HTR-8/SVneo (cell line): ENCODE measurements at places on chromosomes 2 and 18.

- DNase-seq, result peak; percentile 32
These were observed 1.7 kb downstream of the RNU4ATAC start for GRCh38 chr2:121532347-121532766.

DNA sequence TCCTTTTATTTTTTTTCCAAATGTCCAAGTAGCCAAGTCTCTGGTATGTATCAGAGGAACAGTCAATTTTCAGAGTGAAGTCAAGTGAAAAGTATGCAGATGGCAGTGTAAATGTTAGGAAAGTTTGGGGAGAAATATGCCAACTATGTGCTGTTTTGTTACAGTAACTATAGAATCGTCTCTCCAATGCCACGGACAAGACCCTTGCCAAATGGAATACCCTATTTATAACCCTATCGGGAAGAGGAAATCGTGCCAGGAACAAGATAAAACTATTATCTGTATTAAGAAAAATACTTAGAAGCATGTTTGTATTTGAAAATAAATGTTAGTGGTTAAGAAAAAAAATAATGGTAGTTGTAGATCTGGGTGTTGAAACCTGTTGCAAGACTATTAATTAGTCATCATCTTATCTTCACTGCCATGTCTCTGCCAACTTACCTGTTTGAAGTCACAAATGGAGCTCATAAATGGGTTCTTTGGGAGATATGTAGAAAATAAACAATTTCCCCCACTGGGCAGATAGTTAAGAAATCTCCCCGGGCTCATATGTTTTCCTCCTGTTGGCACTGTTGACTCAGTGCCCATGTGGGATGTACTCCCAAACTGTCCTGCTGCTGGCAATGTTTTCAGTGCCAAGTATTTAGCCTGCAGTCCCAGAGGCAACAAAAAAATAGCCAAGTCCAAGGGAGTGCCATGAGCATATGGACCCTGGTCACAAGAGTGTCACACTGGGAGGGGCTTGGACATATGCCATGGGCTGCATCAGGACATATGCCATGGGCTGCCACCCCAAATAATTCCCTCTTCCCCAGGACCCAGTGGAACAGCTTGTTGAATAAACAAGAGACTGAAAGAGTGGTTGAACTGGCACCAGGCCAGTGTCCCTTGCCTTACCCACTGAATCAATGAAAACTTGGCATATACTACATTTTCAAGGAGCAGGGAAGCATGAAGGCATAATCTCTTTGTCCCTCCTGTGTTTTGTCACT is 366.9 kb downstream of the OSR1 start:
- no peak for DNase-seq

- no peak for DNase-seq
These were observed 69.0 kb downstream of the BABAM2 start for GRCh38 chr2:27959496-27959895.

GRCh38 chr18:23967321-23968089 is 47.0 kb upstream of the TTC39C start:
- no peak for DNase-seq

GRCh38 chr18:2411381-2411960 is 159.8 kb downstream of the METTL4 start:
- peak; percentile 5 for DNase-seq

- DNase-seq, result peak; percentile 85
These were observed 73.8 kb downstream of the TRABD2A start for GRCh38 chr2:84807063-84807485.

DNA sequence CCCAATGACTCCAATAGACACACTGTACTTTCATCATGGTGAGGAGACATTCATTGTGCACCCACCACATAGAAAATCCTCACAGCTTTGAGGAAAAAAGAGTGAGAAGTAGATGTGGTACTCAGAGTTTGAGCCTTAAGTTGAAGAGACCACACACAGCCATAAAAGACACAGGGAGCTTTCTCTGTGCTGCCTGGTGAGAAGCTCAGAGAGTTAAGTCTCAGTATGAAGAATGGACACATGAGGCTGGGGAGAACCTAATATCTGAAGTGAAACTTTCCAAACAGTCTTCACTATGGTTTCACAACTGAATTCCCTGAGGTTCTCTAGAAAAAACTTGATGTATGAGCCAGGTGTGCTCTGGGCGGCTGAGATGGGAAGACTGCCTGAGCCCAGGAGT is 237.9 kb downstream of the NBAS start:
- DNase-seq, result no peak

DNA sequence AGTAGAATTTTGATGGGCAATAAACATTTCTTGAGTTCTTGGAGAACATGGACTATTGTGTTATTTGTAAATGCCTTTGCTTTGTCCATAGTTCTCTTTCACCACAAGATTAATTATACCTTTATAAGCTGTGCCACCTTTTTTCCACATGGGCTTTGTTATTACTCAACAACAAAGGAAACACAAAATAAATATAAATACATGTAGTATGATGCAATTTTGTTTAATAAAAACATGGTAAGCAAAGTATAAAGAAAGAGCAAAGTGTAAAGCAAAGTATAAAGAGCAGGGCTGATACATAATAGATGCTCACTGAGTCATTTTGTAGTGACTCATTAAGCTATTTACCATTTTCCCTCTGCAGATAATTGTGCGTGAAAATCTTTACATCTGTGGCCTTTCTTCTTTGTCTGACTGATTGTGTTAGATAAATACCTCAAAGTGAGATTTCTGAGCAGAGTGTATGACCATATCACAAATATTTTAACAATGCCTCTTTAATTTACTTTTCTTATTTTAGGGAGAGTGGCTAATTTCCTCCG is 80.9 kb downstream of the CERS6 start:
- DNase-seq, result no peak

DNA sequence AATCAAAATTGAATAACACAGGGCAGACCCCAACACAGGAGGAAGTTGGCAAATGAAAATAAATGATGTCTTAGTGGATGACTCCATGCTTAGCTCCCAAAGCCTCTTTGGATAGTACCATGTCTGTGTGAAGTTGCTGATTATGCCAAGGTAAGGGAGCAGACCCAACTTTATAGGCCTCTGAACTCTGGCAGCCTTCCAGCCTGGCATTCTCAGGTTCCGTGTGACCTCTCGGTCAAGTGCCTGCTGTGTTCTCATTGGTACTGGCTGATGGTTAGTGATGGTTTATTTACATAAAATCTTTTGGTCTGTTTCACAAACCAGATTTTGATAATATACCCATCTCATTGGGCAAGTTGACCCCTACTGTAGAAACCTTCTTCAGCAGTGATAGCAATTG is 112.2 kb upstream of the TTC39C start:
- DNase-seq, result no peak

GRCh38 chr2:214674278-214674677 is 135.2 kb downstream of the BARD1 start:
- no peak for DNase-seq

DNA sequence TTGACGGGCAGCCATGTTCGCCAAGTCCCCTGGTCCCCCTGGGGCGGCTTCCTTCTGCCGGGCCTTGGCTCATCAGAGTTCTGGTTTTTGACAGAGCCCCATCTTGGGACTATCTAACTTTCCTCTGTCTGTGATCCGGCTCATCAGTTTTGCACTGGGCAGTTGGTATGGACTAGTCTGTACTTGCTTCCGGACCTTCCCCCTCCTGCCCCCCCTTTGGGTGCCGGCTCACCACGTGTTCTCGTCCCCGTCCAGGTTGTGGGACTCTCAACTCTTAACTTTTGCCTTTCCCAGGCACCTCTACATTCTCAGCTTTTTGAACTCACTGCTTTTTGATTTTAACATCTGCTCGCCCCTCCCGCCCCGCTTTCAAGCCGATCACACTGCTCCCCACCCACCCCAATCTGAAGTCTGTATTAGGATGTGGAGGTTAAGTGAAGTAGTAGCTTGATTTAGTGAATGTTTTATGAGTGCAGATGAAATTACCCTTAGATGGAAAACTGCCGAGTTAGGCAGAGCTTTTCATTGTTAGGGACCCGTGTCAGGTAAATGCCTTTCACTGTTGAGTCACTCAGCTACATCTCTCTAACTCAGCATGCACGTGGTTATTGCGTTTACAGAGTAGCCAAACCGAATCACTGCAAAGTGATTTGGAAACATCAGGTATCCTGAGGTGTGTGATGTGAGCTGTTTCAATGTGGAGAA is 874 bp downstream of the WDR43 start:
- no peak for DNase-seq

- DNase-seq, result no peak
These were observed 1078.5 kb upstream of the ZEB2 start for GRCh38 chr2:145598434-145598833.

GRCh38 chr2:38554973-38555595 is 47.6 kb downstream of the HNRNPLL start:
- no peak for DNase-seq

DNA sequence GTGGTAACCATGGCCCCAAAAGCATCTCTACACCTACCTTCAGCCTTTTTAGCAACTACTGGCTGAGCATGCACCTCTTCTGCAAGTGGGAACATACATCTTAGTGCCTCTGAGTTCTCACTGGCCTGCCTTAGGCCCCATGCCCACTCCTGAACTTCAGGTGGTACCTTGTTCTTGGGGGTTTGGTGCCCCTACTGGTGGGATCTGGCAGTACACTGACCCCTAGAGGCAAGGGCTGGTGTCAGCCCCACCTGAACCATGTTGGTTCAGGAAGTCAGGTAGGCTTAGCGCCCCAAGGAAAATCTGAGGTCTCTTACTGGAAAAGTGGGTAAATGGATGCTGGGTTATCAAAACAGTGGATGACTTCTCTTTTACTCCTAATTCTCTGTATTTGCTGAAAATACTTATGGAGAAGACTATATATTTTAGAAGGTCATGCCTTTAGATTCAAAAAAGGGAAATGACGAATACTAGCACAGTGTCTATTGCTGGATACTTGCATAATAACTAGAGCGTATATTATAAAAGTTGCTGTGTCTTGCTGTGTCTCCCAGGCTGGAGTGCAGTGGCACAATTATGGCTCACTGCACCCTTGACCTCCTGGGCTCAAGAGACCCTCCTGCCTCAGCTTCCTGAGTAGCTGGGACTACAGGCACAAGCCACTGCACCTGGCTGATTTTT is 84.6 kb downstream of the RAB31 start:
- no peak for DNase-seq

GRCh38 chr2:28055325-28055970 is 164.9 kb downstream of the BABAM2 start:
- DNase-seq, result no peak

GRCh38 chr2:223932816-223933800 is 12.0 kb downstream of the WDFY1 start:
- DNase-seq, result no peak

GRCh38 chr2:168312036-168312822 is 64.8 kb upstream of the STK39 start:
- DNase-seq, result no peak

GRCh38 chr2:133941666-133942065 is 312.2 kb upstream of the MGAT5 start:
- no peak for DNase-seq

GRCh38 chr2:170436077-170436943 is 258.4 kb downstream of the MYO3B start:
- no peak for DNase-seq

DNA sequence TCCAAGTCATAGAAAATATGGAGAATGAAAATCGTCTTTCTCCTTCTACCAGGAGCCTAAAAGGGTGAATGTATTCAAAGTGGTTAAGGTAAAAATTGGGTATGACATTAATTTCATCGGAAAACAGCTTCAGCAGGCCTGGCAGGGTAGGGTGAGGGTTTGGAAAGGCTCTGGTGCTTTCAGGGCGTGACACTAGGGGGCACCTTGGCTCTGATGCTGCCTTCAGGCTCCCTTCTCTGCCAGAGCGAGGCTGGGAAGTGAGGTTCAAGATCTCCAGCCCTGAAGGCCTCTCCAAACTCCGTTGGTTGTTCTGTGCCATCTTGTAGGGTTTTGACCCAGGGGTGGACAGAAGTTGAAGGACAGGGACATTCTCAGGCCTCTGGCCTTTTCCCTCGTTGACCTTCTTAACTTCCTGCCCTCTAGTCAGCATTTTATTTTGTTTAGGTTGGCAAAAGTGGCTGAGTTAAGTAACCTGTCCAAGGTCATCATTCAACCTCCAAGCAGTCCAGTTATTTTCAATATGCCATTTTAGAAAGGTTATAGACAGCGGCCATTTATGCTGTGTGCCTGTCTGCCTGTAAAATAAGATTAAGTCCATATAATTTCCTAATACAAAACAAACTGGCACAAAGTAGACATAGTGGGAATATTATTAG is 40.3 kb downstream of the EML6 start:
- DNase-seq, result no peak

GRCh38 chr2:139033300-139033699 is 253.1 kb upstream of the NXPH2 start:
- DNase-seq, result no peak

DNA sequence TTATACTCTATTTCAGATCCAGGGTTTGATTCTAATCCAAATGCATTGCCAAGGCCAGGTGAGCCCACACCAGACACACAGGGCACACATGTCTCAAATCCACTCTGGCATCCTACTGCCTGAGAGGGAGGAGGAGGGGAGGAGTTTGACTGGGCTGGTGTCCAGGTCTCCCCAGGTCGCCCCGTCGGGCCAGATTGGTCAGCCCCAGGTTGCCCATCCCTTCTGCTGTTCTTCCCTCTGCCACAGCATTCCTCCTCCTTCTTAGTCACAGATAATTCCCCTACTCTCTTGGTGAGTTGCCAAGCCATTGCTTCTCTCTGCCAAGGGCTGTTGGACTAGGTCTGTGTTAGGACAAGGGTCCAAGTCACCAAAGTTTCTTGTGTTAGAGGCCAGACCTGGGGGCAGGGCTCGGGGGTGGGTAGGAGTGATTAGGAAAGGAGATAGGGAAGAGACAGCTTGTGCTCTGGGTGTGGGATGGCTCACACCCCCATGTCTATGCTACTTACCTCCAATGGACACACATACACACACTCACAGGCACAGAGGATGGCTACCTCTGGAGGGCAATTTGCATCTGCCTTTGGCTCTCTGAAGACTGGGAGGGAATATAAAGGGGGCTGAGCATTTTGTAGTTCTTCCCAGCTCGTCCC is 2.5 kb upstream of the EGR4 start:
- no peak for DNase-seq

DNA sequence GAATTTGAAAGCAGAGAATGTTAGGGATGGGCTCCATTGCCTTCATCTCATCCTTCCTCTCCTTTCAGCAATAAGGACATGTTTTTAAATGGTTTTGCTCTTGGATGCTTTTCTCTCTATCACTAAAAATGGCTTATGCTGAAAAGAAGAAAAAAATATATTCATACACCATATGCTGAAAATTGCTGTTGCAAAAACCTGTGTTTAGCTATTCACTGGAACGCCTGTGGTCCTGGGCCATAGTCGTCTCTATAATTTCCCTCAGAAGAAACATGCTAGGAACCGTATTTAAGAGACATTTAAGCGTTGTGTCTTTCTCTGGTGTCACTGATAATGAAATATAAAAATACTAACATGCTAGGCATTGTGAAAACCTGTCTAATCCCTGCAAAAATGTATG is 324.9 kb downstream of the TSN start:
- no peak for DNase-seq
